ENCODE measurements at places on chromosomes 7 and 10.

DNA sequence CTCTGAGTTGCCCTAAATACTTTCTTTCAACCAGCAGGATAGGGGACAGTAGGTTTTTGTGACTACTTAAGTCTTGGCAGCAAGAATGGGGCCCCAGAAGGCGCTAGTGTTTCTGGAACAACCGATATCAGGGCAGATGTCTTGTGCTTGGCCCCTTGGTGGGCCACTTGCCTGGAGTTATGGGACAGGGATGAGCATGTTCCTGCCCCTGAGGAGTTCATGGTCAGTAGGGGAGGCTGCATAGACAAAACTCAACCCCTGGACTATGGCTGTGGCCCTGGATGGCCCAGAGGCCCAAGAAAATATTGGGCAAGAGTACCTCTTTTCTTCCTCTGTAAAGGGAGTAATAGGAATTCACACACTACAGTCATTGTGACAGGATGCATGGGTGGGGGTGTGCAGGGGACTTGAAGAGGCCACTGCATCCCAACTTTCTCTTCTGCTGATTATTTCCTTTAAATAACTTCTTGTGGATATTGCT, 57.7 kb upstream of the IGFBP3 start:
- no peak for DNase-seq

- no peak for DNase-seq
Observed at GRCh38 chr7:123738808-123739207, 10.0 kb downstream of the WASL start.

GRCh38 chr10:124323806-124324205, 94.9 kb downstream of the OAT start:
- no peak for DNase-seq

GRCh38 chr10:102948176-102948575, 30.1 kb downstream of the CNNM2 start:
- DNase-seq: no peak

- DNase-seq: no peak
Observed at GRCh38 chr7:2962865-2963264, 80.8 kb downstream of the CARD11 start.

GRCh38 chr7:152076324-152076821, 50.9 kb downstream of the GALNT11 start:
- no peak for DNase-seq

DNA sequence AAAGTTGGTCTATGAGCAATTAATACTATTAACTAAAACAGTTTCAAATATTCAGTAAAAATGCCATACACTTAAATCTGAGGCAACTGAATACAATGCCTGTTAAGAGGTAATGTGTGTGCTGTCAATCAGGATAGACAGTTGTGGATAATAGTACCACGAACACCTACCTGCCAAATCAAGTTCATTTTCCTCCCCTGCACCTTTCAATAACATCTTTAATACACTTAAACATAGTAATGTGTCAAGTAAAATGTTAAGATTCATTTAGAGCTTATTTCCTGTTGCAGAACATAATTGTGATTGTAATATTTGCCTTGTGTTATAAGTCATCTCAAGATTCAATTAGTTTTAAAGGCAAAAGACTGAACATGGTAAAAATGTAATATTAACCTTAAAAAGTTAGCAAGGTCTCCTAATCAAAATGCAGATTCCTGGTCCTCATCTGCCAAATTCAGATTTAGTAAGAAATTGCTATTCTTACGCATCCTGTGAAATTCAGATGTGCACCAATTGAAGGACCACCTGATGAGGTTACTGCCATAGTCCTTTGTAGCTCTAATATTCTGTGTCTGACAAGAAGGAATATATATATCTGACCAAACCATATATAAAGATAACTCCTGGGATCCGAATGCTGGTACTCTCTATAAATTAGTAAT, 37.1 kb downstream of the COL1A2 start:
- no peak for DNase-seq

- peak; percentile 94 for DNase-seq
Observed at GRCh38 chr7:70693686-70694433, 438.1 kb upstream of the GALNT17 start.

DNA sequence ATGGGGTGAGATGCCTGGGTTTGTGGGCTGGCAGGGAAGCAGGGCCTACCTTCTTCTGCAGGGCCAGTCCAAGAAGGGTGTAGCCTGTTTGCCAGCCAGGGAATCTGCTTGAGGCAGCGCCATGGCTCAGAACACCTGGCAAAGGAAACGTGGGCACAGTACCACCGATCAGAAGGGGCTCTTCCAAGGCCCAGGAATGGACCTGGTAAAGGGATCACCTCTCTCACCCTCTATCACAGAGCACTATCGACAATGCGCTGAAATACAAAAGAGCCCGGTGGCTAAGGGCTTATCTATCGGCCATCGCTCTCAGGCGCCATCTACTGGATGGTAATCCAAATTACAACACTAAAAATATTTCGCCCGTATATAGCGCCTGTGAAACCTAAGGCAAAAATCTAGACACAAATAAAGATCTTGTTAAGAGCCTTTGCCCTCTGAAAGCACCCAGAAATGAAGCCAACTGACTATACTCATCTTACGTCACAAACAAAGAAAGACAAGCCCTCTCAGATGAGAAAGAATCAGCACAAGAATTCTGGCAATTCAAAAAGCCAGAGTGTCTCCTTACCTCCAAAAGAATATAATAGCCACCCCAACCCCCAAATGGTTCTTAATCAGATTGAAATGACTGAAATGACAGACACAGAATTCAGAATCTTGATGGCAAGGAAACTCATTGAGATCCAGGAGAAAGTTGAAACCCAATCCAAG, 217.8 kb upstream of the HPS1 start:
- no peak for DNase-seq

DNA sequence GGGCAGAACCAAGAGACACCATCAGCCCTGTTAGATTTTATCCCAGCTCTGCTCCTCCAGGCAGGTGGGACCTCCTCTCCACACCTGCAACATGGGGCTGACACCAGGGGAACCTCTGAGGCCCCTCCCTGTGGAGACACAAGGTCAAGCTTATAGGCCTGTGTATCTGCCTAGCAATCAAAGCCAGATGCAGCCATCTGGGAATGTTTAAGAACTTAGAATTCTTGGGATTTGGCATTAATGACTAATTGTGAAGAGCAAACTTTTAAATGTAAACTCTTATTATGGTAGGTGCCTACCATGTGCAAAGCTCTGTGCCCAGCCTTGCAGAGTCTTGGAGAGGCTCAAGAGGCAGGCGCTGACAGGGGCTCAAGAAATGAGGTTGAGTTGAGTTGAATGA, 52.1 kb downstream of the TBATA start:
- no peak for DNase-seq

- no peak for DNase-seq
Observed at GRCh38 chr7:85041605-85042216, 145.1 kb downstream of the SEMA3D start.

DNA sequence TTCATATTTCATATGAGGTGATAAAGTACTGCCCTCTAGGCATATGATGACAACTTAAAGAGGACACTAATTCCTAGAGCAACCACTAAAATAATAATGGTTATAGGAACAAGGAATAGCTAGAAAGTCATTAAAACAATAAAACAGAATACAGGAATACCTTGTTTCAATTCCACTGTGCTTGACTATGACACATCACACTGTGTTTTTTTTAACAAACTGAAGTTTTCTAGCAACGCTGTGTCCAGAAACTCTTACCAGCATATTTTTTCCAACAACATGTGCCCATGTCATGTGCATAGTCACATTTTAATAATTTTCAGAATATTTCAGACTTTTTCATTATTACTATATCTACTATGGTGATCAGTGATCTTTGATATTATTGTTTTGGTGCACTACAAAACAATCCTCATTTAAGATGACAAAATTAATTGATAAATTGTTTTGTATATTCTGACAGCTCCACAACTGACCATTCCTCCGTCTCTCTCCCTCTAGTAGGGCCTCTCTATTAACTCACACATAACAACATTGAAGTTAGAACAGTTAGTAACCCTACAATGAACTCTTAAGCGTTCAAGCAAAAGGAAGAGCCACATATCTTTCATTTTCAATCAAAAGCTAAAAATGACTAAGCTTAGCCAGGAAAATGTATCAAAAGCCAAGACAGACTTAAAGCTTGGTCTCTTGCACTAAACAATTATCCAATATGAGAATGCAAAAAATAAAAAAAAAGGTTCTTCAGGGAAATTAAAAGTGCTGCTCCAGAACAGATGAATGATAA, 85.8 kb downstream of the SNX13 start:
- no peak for DNase-seq

GRCh38 chr10:78894841-78895195, 173.9 kb upstream of the ZMIZ1 start:
- DNase-seq: no peak

DNA sequence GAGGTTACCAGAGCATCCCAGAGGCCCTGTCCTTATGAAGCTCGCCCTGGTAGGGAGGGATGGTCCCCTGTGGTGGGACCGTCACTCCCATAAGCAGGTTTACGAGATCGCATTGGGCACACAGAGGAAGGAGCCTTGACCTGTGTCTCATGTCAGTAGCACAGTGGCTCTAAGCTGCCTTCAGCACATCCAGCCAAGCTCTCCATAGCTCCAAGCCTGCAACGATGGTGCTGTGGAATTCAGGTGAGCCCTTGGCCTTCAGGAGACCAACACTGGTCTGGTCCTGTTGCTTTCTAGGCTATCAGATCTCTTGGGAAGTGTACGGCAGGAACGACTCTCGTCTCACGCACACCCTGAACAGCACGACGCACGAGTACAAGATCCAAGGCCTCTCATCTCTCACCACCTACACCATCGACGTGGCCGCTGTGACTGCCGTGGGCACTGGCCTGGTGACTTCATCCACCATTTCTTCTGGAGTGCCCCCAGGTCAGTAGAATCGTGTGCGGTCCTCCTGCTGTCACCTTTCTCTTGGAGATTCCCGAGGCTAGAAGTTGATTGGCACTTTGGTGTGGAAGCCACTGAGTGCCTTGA, 605.3 kb upstream of the FOXK1 start:
- DNase-seq: no peak

DNA sequence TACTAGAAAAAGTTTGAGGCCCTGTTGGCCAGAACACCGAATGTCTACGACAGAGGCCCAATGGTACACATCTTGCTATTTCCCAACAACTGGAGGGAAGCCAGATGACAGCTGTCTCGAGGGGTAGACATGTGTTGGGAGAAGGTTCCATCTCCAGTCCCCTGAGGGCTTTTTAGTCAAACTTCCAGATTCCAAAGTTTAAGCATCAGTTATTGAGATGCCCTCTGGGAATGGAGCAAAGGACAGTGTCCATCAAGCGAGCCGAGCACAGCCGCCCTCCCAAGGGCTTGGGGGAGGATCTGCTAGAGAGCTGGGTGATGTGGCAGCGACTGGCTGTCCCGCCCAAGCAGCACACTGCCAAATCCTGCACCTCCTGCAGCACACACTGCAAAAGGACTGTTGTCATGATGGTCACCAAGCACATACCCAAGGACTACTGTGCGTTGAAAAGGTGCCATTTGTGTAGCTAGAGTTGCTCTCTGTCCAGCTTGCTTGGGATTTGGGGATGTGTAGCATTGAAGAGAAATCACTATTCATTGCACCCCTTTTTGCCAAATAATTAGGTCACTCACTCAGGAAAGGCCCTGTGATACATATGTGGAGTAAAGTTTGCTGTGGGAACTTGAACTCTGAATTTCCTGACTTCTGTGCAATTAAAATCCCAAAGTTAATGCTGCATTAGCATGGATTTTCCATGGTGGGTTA, 164.6 kb downstream of the TRIL start:
- no peak for DNase-seq

- DNase-seq: no peak
Observed at GRCh38 chr7:86025807-86026206, 617.9 kb upstream of the GRM3 start.

DNA sequence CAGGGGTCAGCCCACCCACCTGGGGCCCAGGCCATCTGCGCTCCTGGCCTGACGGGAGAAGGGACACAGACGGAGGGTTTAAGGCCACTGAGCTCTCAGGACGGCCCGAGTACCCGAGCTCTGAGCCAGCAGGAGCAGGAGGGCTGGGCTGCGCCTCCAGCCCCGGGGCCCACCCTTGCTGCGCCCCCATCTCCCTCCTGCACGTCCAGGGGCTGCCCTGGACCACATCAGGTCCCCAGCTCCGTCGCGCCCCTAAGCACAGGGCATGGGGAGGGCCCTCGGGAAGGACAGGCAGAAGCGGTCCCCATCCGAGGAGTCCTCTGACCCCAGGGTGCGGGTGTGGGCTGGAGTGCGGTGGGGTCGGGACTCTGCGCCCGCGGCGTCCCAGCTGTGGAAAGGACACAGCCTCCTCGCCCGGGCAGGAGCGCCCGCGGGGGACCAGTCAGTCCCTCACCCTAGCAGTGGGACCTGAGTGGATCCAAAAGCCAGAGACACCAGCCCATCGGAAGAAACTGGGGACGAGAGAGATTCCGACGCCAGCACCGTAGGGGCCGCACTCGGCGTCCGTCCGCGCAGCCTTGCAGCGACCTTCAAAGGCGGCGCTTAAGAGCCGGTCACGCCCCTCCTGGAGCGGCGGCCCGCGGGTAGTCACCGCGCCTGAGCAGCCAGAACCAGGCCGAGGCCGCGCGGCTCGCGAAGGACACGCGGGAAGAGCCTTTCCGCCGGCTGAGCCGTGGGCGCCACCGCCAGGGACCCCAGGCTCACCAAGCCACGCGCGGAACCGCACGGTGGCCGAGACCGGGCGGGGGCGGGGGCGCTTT, 15.9 kb downstream of the CAMK2B start:
- peak; percentile 83 for DNase-seq

DNA sequence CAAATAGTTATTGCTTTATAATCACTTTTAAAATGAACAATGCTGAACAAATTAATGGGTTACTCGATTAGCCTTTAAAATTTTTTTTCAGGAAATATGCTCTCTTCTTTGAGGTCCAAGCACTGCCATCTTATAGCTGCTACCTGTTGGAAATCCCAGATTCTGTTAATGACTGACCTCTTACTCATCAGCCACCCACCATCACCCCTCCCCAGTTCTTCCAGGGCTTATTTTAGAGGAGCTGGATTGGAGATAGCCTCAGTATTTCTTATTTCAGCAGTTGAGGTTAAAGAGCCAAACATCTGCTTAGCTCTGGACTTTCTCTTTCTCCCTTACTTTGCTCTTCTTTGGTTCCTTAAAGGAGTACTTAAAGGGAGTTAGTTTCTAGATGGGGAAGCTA, 420.0 kb downstream of the EXOC4 start:
- DNase-seq: no peak
